Stimulated activated CD8-positive, alpha-beta memory T cell treated with anti-CD3 and anti-CD28 coated beads, Interleukin-15, amount 100 ng/mL, for 4 hours (primary cell): ENCODE measurements at places on chromosomes 6 and 20.

- no peak for DNase-seq
Measured at GRCh38 chr6:160279850-160280249, 21.2 kb upstream of the SLC22A2 start.

- no peak for DNase-seq
Measured at GRCh38 chr6:89471287-89471867, 38.4 kb downstream of the ANKRD6 start.

- DNase-seq, result no peak
Measured at GRCh38 chr6:14072084-14072483, 45.5 kb upstream of the CD83 start.

DNA sequence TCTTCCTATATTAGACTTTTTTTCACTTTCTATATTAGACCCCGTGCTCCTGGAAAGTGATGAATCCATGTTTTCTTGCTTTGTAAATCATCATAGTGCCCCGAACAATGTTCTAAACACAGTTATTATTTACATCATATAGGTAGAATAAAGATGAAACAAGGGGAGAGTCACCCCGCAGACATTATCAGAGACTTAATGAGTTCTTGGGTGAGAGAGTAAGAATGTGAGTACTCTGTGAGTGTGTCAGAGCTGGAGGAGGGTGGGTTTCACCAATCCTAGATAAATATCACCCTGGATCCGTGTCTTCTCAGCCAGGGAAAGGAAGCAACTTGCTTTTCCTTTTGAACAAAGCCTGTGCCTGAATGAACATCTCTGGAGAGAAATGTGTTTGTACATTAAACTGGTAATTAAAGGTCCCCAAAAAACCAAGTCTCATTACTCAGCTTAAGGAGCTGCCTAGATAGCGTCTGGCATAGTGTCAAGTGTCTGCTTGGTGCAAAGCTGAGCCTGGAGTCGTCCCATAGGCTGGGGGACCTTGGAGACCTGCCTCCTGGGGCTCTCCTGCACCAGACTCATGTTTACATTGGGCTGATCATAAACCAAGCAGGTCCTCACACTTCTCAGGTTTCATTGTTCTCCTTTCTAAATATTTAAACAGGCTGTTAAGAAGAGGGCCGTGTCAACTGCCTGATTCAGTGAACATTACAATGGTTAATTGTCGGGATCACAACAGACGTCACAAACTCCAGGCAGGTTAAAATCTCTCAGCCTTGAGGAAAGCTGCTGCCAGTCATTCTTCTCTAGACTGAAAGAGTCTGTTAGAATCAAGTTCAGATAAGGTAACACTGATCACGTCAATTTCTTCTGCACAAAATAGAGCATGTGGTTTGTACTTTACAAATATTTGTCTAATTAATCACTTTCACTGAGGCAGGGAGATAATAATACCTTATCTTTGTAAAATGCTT is 179.7 kb upstream of the MYLIP start:
- no peak for DNase-seq

DNA sequence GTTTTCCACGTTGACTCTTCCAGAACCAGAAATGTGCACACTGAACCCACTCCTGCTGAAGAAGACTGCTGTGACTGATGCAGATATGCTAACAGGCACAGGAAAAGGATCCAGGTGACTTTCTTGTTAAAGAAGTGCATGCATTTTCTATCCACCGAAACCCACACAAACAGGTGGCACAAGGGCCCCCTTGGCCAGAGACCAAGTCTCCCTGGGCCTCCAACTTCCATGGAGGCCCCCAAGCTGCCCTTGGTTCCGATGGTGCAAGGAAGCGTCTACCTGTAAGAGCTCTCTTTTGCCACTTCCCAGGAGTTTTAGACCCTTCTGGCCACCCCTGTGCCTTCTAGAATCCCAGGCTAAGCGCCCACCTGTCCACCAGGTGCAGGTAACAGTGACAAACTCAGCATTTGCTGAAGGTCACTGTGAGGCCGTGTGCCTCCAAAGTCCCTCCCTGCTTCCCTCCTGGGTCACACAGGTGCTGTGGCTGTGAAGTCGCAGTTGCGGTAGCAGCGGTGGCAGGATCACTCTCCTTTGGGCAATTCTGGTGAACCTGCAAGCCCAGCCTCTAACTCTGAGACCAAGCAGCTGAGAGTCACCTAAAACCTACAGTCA is 134.8 kb downstream of the PXDC1 start:
- DNase-seq, result no peak

- DNase-seq, result no peak
Measured at GRCh38 chr6:107894809-107895396, 63.1 kb downstream of the SEC63 start.

DNA sequence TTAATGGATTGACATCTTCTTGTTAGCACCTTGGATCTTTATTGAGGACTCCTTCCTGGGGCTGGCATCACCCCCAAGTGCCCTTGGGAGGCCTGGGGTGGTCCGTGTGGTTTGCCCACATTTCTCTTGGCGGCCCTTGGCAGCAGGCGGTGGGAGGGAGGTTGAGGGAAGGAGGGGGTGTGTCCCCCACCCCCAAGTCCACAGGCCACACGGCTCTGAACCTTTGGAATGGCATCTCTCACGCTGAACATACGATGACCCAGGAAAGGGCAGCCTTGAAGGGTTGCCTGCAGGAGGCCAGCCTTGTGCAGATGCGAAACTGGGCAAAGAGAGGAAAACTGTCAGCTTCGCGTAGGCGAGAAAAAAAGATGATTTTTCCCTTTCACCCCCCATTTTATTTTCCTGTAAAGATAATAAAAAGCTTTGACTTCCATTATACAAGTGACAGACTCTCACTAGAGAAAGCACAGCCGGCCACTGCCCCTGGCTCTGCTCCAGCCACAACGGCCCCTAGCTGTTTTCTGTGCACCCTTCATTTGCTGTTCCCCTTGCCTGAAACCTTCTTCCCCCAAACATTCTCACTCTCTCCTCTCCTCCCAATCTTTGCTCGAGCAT is 56.2 kb downstream of the SLC2A10 start:
- DNase-seq, result no peak

GRCh38 chr6:28446818-28447511 is 3.7 kb upstream of the ZSCAN23 start:
- DNase-seq, result no peak

GRCh38 chr20:39699166-39699725 is 737.1 kb downstream of the DHX35 start:
- DNase-seq, result no peak

GRCh38 chr6:153090241-153090930 is 40.7 kb downstream of the RGS17 start:
- DNase-seq, result no peak
